T-helper 2 cell treated with Interferon-gamma antibody and Interleukin-4, amounts not matched to agents 100 ng/mL and 5 ng/mL, for 36 hours (primary cell): ENCODE measurements at places on chromosomes 3 and 15. TPM values are rescaled to one million over a fixed set of nuclear protein-coding genes. Genes with fewer than 3 reads are reported as not detected.

ISG20 gene
- 65.6 and 71.3 TPM in 2 replicates for total RNA-seq

PLSCR5 gene
- total RNA-seq, result not detected in 2 replicates

GOLGA8T gene
- total RNA-seq, result 0.14 TPM in 1 of 2 replicates, not detected in the other

CHRNA5 gene
- 3.8 and 5.0 TPM in 2 replicates for total RNA-seq

XCR1 gene
- total RNA-seq, result 0.05 TPM in 1 of 2 replicates, not detected in the other

C3orf20 gene
- total RNA-seq, result 0.20 and 0.30 TPM in 2 replicates

SLC12A8 gene
- 0.18 and 0.32 TPM in 2 replicates for total RNA-seq

UBA3 gene
- 114 TPM in 2 replicates for total RNA-seq

OR5K2 gene
- total RNA-seq, result not detected in 2 replicates

MYEF2 gene
- 37.5 TPM in 2 replicates for total RNA-seq

ITIH4 gene
- total RNA-seq, result 9.6 and 9.7 TPM in 2 replicates

GLDN gene
- not detected in 2 replicates for total RNA-seq

MESP2 gene
- not detected in 2 replicates for total RNA-seq

P2RY13 gene
- total RNA-seq, result not detected in 2 replicates
